ENCODE measurements at places on chromosomes 13 and 19.
A peak's percentile ranks its signal among the peaks of the same experiment; 100 is the strongest.

DNA sequence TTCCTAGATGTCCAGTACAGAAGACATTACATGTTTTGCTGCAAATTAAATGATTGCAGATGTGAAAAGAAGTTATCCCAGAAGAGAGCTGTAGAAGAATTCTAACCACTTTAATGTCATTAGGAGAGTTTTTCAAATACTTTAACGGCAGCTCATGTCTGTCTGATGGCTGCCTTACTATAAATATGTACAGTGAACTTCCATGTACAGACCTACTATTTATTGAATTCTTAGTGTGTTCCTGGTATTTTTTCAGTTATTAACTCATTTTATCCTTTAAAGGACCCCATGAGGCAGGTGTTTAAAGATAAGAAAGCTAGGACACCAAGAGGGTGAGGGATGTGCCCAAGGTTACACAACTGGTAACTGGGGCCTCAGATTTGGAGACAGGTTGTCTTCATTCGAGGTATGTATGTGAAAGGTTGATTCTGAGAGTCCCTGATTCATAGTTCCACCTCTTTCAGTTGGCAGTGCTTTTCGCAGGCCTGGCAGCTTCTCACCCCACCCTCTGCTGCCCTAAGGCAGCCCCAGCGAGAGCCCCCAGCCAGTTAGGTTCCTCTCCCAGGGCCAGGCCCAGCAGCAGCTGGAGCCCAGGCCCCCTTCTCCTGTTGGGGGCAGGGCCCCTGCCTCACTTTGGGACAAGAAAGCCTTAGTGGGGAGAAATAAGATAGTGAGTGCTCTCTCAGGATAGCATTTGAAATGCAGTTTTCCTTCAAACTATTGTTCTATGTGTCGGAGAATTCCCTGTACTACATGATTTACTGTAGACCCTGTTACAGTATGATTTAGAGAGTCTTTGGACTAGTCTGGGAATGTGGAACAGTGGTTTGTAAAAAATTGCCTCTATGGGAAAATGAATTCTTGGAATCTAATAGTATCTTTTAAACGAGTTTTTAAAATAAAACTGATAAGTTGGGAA lies 67.7 kb upstream of the TEX29 start:
- DNase-seq: no peak

GRCh38 chr13:73825143-73825542 lies 309.1 kb downstream of the KLF12 start:
- DNase-seq: no peak

- DNase-seq: no peak
Observed at GRCh38 chr19:36210497-36210896, 4.0 kb downstream of the ZNF565 start.

DNA sequence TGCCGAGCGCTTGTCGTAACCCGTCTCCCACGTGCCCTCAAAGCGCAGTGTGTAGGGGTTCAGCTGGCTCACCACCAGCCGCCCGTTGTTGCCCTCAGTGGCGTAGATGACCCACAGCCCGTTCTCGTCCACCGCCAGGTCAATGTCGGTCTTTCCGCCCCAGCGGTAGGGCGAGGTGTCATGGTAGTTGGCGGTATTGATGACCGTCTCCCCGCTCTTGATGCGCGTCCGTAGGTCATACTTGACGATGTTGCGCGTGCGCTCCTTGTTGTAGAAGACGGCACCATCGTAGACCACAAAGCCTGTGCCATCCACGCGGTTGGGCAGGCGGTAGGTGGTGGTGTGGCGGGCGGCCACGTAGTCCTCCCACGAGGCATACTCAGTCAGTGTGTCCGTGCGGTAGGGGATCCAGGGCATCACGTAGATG lies 26.5 kb upstream of the ASF1B start:
- no peak for DNase-seq

- no peak for DNase-seq
Observed at GRCh38 chr19:7858109-7858770, 15.9 kb downstream of the PRR36 start.

GRCh38 chr19:48539503-48540096 lies 12.4 kb upstream of the SULT2B1 start:
- peak; percentile 8 for DNase-seq

DNA sequence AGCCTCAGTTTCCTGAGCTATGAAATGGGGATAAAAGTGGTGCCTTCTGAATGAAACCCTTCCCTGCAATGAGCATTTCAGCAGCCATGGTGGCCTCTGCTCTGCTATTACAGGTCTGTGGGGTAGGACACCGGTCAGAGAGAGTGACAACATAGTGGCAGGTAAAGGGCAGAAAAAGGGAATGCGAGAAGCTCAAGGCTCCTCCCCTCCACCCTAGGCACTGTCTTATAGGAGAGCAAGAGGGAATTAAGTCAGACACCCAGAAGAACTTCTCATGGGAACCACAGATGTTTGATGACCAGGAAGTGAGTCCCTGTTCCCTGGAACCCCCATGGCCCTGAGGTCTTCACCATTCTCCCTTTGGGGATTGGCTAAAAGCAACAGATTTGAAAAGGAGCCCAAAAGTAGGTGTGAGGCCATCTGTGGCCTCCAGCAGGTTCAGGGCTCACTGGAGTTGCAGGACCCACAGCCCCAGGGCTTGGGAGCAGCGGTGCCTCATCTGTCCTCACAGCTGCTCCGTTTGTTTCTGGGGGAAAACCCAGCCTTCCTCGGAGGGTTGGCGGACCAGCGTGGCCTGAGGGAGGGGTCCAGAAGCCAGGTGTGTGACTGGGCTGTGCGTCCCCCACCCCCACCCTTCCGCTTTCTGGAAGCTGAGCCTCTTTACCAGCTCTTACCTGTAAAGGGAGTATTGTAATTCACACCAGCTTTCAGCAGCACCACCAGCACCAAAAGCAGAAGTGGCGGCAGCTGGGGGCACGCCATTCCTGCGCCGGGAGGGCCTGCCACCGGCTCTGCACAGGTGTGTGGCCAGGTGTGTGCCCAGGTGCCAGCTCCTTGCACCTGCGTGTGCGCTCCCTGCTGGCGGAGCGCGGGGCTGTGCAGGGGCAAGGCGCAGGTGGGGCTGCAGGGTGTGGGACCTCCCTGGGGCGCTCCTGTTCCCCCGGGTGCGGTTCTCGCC lies 19.4 kb downstream of the IQCN start:
- DNase-seq: no peak

DNA sequence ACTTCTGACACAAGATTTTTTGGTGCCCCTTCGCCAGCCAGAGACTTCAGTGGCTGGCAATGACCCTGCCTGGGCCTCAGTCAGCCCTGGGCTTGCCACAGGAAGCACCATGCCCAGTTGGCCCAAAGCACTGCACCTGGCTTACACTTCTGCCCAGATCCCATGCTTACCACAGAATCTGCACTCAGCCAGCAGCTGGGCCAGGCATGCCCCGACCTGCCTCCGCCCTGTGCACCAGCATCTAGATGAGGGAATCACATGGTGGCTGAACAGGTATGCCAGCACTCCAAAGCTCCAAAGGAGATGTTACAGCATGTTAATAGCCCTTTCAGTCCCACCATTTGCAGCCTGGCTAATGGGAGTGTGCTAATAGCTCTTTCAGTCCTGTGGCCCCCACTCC lies 690.9 kb downstream of the SLITRK6 start:
- no peak for DNase-seq
